ENCODE measurements at places on chromosomes 6 and 20. TPM values are rescaled to one million over a fixed set of nuclear protein-coding genes. Genes with fewer than 3 reads are reported as not detected.

The FILIP1 gene
- not detected for total RNA-seq

The MTFR2 gene
- 17.1 TPM for total RNA-seq

The COX4I2 gene
- total RNA-seq, result not detected

The UBD gene
- total RNA-seq, result not detected

The LPA gene
- total RNA-seq, result not detected

The NHLRC1 gene
- total RNA-seq, result 2.1 TPM

The NKX2-4 gene
- total RNA-seq, result not detected

The CTNNBL1 gene
- total RNA-seq, result 57.9 TPM

The VNN1 gene
- total RNA-seq, result 0.24 TPM

The EFCAB8 gene
- 0.10 TPM for total RNA-seq

The RNF39 gene
- not detected for total RNA-seq

The DSP gene
- under 0.01 TPM for total RNA-seq

The HEY2 gene
- 0.36 TPM for total RNA-seq

The CDKN1A gene
- total RNA-seq, result 18.0 TPM

The NCOA5 gene
- 15.1 TPM for total RNA-seq

The TRIM15 gene
- not detected for total RNA-seq

The LGSN gene
- total RNA-seq, result not detected

The C20orf173 gene
- not detected for total RNA-seq

The RAET1G gene
- total RNA-seq, result 9.9 TPM

The TTLL9 gene
- not detected for total RNA-seq

The AIG1 gene
- total RNA-seq, result 115 TPM

The IRF4 gene
- 0.24 TPM for total RNA-seq

The TREM2 gene
- total RNA-seq, result 0.39 TPM

The TREML4 gene
- total RNA-seq, result not detected

The HCRTR2 gene
- 0.24 TPM for total RNA-seq

The WFDC5 gene
- total RNA-seq, result not detected

The USP49 gene
- total RNA-seq, result 0.60 TPM

The FAM209B gene
- not detected for total RNA-seq

The GPX5 gene
- not detected for total RNA-seq

Measured in RPMI7951 (cell line).